ENCODE measurements at places on chromosomes 6 and 20.

DNA sequence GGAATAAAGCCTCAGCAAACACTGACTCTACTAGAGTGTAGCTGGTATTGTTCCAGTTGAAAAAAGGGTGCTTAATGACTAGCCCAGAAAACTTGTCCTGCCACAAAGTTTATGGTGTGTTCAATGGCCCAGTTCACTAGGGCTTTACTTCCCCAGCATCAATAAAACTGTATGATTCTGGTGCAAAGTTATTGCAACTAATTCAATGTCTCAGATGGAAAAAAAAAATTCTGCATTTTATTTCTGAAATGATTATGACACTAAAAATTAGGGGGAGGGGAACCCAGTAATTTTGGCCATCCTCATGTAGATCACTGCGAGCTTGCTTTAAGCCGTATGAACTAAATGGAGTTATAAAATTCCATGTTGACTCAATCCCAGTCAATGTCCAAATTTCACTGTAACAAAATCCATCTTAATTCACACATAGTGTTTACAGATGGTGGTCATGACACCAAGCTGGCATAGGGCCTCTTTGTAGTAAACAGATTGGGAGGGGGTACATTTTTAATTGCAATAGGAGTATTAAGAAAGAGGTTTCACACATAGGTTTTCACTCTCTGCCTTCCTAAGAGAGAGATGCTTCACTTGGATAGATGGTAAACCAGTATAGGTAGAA, 41.2 kb downstream of the PTPRK start:
- no peak for DNase-seq

DNA sequence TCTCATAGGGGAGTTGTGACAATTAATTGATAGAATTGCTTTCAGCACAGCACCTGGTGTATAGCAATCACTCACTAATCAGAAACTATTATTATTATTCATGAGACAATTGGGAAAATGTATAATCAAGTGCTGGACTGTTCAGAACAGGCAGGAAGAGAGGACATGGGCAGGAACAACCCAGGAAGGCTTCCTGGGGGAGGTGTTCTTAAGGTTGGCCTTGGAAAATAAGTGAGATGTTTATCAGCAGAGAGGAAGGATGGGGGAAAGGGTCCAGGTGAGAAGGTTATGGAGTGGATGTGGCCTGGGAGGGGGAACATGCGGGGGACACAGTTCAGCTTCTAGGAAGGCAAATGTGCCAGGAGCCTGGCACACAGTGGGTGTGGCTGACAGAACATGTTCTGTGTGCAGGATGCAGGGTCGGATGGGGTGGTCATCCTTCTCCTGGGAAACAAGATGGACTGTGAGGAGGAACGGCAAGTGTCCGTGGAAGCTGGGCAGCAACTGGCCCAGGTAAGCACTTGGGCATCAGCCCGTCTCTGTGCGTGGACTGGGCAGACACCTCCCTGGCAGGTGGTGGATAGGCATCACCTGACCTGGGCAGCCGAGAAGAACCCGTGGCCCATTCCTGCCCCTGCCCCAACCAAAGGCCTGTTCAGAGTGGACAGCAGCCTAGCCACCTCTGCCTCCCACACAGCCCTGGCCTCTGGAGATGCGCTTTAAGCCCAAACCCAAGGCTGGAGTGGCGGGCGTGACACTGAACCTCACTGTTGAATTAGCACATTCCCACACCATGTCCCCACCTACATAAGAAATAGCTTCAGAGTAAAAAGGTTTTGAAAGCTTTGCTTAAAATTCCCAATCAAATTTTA, 30.9 kb downstream of the RAB44 start:
- DNase-seq = no peak

DNA sequence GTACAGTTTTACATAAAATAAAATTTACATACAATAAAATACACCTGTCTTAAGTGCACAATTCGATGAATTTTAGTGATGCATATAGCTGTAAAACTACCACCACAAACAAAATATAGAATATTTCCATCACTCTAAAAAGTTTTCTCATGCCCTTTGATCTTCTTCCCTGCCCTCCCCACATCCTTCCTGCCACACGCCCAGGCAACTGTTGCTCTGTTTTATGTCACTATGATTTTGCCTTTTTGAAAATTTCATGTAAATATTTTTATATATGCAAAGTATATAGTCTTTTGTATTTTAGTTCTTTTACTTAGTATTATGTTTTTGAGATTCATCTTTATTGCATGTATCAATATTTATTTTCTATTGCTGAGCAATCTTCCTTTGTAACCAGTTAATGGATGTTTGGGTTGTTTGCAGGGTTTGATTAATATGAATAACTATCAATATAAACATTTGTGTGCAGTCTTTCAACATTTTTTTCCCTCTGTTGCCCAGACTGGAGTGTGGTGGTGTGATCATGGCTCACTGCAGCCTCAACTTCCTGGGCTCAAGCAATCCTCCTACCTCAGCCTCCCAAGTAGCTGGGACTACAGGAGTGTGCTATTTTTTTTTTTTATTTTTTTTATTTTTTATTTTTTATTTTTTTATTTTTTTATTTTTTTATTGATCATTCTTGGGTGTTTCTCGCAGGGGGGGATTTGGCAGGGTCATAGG, 23.8 kb upstream of the SAMHD1 start:
- no peak for DNase-seq

DNA sequence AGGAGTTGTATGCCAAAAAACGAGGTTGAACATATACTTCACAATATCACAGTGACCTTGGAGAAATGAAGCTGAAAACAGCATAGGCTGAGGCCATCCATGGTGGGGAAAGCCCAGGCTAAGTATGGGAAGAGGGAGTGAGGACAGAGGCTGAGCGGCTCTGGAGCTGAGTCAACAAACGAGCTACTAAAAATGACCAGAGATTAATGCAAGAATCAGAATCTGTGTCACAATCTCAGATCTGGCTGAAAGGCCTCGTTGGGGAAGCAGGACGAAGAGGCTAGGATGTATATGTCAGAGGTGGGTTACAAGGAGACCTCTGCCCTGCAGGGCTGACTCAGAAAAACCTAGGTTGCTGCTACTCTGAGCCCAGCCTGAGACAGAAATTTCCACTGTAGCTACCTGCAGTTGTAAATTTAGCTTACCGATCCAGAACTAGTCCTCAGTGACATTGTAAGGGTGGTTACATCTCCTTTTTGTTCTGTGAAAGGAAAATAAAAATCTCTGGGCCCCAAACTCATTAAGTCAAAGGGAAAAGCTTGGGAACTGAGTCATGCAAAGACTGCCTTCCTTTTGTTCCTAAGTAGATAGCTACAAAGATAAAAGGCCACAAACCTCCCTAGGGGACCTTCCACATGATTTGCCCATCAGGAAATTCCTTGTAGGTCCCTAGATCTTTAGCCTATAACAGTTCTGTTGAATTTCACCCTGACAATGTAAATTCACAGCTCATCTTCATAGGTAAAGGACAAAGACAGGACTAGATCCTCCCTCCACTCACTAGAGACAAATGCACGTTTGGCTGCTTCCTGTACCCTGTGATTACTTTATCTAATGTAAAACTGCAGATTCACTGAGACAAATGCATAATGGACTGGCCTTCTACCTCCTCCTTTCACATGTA, 8.5 kb upstream of the TUBB2A start:
- DNase-seq = no peak

- DNase-seq = no peak
These were observed 728.8 kb downstream of the TENT5A start for GRCh38 chr6:81023709-81024108.

GRCh38 chr6:118187568-118188164, 280.6 kb downstream of the SLC35F1 start:
- DNase-seq = no peak

- DNase-seq = no peak
These were observed 4.3 kb downstream of the RPS12 start for GRCh38 chr6:132818404-132819359.

DNA sequence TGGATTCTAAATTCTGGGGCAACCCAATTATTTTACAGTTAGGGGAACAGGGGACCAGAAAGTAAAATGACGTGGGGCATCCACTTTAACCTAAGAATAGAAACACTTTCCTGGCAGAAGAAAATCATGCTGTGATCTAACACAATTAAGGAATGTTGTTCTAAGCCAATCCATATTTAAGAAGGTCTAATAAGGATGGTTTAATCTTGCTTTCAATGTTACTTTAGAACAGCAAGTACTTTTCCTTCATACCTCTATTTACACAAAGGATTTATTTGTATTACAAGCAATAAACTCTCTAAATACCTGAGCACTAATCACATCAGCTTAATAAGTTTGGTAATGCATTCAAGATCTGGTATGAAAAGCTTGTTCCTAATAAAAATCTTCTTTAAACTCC, 32.4 kb downstream of the SLC2A12 start:
- DNase-seq = no peak

DNA sequence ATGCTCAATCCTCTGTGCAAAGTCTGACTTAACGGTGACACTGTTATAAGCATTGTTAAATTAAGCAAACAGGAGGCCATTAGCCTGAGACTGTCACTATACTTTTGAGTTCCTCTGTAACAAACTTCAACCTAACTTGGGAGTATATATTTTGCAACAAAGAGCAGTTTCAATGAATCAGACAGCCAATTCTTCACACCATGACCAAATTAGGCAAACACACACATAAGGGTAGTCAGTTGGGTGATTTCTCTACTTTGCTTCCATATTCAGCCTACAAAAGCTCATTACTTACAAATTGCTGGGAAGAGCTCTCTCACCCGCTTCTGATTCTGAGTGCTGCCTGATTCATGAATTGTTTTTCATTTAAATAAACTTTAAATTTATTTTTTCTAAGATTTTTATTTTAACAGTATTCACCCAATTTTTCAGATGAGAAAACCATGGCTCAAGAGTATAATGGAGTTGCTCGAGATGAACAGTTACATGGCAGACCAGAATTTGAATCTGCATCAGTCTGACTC, 60.5 kb downstream of the HACE1 start:
- DNase-seq = no peak

DNA sequence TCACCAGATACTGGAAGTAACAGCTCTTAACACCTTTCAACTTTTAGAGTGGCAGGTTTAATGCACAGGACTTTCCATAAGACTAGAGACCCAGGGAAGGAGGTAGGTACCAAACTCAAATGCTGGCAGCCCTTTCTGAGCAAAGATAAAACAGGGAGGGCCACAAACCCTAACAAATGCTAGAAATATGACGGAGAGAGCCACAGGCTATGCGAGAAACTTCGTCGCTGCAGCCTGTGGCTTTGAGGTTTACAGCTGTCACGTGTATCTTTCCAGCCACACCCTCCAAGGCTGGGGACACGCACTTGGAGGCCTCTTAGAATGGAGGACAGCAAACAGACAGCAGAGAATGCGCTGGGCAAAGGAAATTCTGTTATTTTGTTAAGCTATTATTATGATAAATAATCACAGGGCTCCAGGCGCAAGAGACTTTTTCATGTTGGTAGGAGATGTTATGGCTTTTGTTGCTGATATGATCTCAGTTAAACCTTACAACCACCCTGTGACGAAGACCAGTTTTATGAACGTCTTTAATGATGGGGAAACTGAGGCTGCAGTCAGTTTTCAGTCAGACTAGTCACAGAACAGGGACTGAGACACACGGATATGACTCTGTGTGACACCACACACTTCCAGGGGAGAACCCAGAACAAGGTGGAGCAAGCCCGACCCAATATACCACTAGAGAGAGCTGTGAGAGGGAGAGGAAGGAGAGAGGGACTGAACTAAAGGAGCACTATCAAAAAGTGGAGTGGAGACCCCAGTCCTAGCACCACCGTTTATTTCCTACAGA, 2.0 kb downstream of the TRAM2 start:
- no peak for DNase-seq

DNA sequence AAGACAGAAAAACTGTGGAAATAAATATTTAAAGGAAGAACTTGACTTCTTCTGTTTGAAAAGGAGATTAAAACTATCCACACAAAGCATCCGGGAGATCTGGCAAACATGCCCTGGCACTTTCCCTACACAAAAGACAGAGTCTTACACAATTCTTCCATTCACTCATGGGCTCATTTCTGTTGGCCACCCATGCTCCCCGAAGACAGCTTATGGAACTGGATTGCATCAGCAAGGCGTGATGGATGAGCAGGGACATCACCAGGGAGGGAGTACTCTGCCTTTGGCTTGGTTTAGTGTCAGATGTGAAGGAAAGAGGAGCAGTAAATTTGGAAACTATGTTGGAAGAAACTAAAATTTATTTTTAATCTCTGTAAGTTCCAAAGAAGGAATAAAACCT, 379.3 kb downstream of the CD109 start:
- no peak for DNase-seq

- DNase-seq = no peak
These were observed 64.0 kb upstream of the ELOVL5 start for GRCh38 chr6:53412751-53413150.

- no peak for DNase-seq
These were observed 163.9 kb upstream of the STXBP5 start for GRCh38 chr6:147040121-147040910.

- no peak for DNase-seq
These were observed 14.5 kb upstream of the SIRPG start for GRCh38 chr20:1671891-1672669.

- DNase-seq = no peak
These were observed 150.1 kb upstream of the STXBP5 start for GRCh38 chr6:147054158-147054557.

- DNase-seq = no peak
These were observed 3.4 kb upstream of the RSPO4 start for GRCh38 chr20:1005452-1006027.

DNA sequence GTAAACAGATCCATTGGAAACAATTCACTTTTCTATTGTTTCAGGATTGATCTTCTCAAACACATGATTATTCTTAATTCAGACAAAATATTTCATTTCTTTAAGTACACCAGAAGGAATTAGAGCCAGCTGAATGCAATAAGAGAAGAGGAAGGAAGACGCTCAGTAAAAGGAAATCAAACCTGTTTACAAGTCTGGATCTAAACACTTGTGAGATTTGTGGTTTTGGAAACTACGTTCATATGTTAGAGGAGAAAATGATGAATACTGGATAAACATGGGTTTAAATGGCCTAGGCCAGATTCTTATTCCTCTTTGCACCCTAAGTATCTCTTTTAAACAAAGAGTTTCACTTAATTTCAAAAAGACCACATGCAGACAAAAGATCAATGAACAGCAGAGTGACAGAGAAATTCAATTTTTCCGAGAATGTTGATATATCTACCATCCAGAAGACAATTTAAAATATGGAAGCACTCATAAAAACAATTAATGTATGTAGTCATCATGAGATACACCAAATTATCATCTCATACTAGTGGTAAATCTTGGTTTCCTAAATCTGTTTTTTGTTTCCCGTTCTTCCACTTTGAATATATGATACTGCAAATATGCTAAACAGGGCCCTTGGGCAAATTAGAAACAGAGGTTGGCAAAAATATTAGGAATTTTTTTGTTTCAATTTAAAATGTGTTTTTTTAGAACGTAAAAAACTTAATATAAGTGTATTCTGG, 703.5 kb upstream of the CITED2 start:
- no peak for DNase-seq

Data from pancreas (tissue), 10 donors.